ENCODE measurements at places on chromosomes 2 and 18.
A peak's percentile ranks its signal among the peaks of the same experiment; 100 is the strongest.

DNA sequence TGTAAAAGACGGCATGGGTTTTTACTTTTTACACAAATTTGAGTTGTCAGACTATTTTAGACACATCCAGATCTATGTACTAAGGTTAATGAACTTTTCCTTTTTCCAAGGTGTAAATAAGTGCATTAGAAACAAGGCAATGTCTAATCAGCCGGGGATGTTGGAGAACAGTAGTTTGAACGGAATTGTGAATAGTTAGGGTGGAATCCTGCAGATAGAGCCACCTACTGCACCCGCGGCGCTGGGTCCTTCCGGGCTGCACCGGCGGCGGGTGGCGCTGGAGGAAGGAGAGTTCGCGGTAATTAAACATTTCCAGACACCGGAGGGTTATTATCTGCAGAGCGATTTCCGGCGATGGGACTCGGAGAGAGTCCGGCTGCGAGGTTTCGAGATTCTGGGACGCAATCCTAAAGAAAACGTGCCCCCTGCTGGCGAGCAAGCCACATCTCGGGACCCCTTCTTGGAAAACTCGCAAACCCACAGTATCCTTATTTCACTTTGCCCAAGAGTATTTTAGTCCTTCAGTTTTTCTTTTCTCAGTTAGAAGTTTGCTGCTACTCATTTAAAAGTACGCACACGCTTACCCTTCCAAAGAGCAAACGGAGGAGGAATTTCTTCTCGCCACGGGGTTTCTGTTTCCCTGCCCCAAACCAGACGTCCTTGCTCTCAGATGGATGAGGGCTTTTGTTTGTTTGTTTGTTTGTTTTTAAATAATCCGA is 4.5 kb upstream of the OSR1 start:
- peak; percentile 96 for DNase-seq

DNA sequence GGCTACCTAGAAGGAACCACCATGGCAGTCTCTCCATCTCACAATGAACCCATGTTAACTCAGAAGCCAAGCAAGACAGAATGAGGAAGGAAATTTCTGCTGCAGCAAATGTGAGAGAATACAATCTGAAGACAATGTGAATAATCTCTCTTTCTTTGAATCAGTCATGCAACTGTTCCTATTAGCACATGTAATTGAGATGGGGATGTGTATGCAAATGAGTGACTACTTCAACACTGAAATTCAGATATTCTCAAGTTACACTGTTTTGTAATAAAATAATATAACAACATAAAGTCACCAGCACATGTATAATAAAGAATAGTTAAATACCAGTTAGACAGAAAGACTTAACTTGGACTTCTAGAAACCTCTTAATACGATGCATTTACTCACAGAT is 1200.6 kb upstream of the PIK3C3 start:
- no peak for DNase-seq

DNA sequence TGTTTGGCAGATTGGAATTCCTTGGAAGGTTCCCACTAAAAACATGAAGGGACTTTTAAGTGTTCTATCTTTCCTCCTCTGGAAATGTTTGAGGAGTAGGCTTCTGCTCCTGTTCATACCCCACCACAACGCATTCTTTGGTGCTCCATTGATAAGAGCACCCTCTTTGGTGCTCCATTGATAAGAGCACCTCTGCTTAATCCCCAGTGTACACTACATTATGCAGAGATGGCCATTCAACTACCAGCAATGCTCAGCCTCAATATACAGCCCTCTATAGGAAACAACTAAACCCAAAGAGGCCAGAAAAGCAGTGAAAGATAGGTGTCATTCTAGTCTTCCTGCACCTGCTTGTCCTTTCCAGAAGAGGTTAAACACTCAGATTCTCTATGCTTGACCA is 1.8 kb upstream of the CHAC2 start:
- no peak for DNase-seq

GRCh38 chr2:218263817-218264641 is 3.2 kb downstream of the GPBAR1 start:
- DNase-seq, result no peak

DNA sequence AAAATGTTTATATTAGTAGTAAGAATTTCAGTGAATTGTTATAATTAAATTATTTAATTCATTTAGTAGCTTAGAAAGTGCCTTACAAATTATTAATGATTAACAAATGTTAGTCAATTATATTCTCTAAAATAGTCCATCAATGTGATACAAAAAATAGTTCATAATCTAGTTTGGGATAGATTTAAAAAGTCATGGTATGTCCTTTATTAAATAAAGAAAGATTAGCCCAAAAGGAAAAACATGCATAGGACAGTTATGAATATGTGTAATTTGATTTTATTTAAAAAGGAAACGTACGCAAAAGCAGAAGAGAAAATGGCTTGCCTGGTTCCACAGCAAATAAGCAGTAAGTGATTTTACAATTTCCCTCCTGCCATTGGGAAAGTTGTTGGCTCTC is 768.5 kb downstream of the TRIB2 start:
- DNase-seq, result no peak

DNA sequence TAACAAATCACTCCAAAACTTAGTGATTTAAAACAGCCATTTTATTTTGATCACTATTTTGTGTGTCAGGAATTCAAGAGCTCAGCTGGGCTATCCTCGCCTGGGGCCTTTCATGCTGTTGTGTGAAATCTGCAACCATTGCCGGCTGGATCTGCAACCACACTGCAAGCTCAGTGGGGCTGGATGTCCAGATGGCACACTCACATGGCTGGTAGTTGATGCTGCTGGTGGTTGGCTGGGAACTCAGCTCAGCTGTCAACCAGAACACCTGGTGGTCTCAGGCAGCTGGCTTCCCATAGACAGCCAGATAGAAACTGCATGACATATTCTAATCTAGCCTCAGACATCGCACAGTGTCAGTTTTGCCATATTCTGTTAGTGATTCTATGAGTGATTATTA is 30.6 kb upstream of the AP1S3 start:
- peak; percentile 96 for DNase-seq

DNA sequence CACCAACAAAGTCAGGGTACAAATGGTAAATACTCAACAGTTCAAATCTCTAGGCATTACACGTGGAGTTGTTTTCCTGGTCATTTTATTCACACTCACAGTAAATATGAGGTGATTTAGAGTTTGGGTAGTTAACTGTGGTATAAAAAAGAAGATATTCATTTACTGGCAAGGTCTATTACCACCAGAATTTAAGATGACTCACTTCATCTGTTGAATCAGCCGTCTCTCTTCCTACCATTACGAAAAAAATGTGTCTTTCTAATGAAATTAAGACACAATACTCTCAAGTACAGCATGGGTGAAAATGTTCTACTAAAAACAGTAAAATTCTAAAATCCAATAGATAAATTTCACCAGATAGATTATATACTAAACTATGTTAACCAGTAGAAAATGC is 21.0 kb upstream of the GPR75 start:
- no peak for DNase-seq

GRCh38 chr2:207135340-207135739 is 30.4 kb downstream of the KLF7 start:
- no peak for DNase-seq

DNA sequence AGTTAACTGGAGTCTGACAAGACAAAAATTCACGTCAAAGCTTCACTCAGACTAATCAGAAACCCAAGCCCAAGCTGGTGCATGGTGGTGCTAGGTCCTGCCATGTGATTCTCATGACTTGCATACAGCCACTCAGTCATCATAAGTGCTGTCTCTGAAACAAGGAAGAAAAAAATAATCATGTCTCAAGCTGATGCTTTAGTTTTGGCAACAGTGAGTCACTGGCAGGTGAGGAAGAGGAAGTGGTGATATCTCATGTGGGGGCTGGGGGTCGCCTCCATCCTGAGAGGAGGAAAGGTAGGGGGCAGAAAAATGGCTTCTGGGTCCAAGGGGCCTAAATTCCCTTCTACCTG is 136.3 kb downstream of the TMEM163 start:
- DNase-seq, result no peak

DNA sequence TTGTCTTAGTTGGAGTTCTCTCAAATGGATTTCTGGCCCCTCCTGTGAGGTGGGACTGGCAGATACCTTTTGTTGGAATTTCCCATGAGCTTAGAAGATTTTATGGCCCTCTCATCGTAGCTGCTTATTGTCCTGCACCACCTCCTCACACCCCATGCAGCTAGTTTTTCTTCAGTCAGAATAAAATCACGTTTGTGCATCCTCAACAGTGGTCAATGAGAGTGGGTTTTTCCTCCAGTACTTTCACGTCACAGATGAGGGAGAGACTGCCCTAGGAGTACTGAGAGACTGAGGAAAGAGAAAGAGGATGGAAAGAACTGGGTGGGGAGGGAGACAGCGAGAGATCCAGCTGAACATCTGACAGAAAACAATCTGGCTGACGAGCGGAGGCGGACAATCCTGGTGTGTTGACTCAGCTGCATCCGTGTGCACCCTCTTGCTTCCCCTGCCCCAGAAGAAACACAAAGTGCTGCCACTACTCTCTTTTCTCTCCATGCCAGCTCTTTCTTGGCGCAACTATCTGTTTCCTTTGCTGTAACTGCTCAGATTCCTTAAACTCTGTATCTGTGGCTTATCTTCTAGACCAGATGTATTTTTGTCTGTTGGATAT is 7.4 kb downstream of the RAPGEF4 start:
- no peak for DNase-seq

DNA sequence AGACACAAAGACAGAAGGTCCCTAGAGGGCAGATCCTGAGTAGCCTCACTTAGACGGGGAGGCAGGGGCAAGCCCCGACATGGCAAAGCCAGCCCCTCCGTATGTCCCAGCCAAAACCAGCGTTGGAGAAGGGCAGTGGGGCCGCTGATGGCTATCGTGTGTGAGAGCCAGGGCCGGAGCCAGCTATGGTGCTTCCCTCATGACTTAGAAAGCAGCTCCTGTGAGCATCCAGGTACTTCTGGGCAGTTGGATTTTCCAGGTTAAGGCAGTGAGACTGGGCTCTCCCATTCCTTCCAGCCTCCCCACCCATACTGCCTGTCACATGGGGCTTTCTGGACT is 31.2 kb upstream of the ROCK2 start:
- peak; percentile 78 for DNase-seq

GRCh38 chr2:11904029-11904428 is 157.6 kb downstream of the LPIN1 start:
- DNase-seq, result no peak

GRCh38 chr2:174020926-174021662 is 55.9 kb upstream of the SP3 start:
- peak; percentile 57 for DNase-seq

DNA sequence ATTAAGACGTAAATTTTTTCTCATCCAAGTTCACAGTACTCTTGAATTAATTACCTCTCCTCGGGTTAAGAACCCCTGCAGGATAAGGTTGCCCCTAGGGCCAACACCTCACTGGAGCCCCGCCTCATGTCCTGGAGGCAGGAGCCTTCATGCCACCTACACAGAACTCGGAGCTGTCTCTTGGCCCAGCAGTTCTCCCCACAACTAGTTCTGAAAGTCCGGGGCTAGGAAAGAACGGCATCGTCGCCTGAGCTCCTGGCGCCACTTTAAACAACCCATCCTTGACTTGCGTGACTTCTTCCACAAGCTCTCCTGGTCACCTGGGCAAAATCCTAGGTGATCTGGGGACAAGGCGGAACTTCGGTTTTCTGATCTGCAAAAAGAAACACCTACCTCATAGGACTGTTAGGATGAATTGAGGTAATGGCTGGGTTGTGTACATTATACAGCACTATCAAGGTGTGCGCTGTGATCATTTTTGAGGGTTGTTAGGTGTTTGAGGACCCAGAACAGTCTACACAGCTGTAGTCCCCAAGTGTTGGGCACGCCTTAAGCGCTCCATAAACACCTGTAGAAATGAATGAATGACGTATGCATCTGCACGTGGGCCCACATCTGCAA is 641 bp upstream of the ITGA6 start:
- DNase-seq, result no peak

DNA sequence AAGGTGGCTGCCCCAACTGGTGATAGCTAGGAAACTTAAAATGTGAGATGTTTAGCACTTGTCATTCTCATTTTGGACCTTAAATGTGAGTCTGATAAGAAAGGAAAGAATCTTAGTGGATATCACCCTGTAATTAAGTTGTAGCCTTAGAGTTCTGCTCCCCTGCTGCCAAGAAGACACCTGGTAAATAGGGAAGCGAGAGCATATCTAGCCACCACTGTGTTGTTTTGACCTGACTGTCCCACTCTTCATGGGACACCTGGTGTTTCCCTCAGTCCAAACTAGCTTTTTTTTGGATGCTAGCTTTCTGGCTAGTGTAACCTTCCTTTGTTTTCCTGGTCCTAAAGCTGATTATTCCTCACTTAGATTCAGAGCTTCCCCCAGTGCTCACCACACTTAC is 357.6 kb downstream of the RAD51AP2 start:
- DNase-seq, result no peak

GRCh38 chr2:164368896-164369295 is 252.4 kb downstream of the GRB14 start:
- DNase-seq, result no peak

GRCh38 chr2:201130524-201131186 is 14.7 kb downstream of the CFLAR start:
- no peak for DNase-seq

Measured in NCI-H524 (cell line).